ENCODE measurements at places on chromosomes 13 and 19.

DNA sequence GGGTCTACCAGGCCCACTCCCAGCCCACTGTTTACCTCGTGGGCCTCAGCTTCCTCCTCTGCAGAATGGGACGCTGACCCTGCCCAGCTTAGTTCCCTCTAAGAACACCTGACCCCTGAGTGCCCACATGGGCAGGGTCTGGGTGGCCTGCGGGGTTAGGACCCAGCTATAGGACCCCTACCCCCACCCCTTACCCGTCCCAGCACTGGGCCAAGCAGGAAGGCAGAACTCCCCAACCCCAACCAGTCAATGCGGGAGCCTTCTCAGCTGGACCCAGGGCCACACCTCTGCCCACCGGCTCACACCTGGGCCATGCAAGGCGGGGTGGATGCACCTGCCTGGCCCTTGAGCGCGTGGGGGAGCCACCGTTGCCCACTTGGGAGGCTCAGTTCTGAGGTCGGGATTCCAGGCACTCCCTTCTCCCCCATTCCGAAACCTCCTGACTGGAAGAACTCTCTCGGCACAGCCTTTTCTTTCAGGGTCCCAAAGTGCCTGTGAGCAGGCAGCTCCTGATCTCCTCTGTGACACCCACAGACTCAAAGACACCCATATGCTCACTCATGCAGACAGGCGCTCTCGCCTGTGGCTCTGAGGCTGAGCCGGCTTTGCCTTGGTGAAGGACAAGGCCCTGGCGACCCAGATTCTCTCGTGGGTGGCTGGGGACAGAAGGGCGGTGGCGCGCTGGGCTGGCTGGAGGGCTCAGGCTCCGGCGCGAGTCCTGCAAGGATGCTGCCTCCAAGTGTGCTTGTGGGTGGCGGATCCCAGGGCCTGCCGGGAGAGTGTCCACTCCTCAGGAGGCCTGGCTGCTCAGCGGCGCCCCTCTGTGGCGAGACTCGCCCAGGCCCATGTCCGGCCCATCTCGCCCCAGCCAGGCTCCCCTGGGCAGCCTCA, 27.9 kb upstream of the PARP4 start:
- DNase-seq, result no peak

DNA sequence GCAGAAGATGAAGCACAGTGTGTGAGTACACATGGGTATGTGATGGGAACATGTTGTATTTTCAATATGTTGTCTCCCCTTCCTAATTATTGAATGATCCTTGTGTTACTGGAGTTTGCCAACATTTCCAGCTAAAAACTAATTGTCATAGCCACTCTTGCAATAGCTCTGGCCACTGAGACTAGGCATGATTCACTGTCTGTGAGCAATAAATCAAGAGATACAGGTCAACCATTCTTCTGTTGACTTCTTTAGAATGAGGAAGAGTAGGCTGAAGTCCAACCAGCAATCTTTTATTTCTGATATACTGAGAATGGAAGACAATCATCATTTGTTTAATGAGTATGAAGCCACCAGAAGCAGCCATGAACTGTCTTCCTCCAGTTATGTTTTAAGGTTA, 413.9 kb downstream of the SLITRK5 start:
- no peak for DNase-seq

GRCh38 chr13:57946361-57946760, 314.8 kb downstream of the PCDH17 start:
- no peak for DNase-seq

GRCh38 chr13:49220036-49220855, at the start of gene MLNR:
Gene MLNR (plus strand): TSS chr13:49220338. CDS start chr13:49220338, 0 bp downstream.
- DNase-seq, result no peak

- no peak for DNase-seq
Observed at GRCh38 chr19:3546119-3546518, 7.1 kb downstream of the TEKTIP1 start.

- DNase-seq, result no peak
Observed at GRCh38 chr13:80605011-80605410, 264.1 kb upstream of the SPRY2 start.

DNA sequence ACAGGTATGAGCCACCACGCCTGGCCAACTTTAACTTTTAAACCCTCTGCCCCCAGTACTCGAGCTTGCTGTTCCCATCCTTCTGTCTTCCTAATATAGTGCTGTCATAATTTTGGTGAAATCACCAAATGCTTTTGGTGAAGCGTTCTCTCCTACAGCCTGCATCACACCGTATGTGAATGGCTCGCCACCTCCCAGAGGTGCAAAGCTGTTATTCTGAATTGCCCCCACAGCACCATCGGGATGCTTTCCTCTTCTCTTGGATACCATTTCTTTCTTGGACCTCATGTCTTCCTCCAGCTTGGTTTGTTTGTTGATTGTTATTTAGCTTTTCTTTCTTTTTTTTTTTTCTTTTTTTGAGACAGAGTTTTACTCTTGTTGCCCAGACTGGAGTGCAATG, 53.0 kb upstream of the XPO4 start:
- DNase-seq, result no peak

DNA sequence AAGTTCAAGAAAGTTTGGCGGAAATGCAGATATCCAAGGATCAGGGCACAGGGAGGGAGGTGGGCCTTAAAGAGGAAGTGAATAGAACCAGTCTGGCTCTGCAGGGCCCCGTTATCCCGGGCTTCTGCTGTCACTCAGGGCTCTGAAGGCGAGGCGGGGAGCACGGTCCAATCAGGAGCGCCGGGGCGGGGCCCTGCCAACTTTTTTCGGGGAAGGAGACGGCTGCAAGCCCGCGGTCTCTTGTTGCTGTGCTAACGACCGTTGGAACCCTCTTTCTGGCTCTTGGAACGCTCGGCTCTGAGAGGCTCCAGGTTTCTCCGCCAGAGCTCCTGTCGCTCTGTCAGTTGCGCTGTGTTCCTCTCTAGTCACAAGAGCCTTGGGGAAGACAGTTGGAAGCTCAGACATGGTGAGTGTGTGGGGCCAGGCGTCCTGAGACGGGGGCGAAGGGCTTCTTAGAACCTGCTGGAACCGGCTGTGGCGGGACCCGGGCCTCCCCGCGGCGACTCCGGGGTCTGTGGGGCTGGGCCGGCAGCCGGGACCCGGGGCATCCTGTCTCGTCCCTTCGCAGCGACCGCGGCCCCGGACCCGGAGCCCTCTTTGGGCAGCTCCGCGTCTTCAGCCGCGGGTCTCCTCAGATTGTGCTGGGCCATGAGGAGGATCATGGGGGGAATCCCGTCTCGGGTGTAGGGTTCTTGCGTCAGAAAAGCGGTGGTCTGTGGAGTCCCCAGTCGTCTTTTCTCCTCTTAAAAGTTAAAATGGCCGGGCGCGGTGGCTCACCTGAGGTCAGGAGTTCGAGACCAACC, 27.7 kb downstream of the ZNF844 start:
- DNase-seq, result no peak

DNA sequence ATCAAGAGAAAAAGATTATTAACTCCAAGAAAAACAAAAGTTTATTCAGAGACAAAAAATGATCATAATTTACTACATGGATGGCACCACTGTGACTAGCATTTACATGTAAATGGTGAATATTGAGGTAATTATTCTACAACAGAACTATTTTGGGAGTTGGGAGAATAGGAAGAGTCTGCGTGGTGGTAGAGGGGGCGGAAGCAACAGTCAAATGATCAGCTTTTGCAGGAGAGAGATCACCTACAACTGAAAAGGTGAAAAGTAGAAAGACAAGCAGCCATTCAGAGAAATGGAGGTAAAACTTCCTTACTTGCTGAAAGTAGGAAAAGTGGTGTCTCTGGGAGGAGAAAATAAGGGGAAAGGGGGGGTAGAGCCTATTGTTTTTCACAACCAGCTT, 62.8 kb upstream of the SACS start:
- no peak for DNase-seq

DNA sequence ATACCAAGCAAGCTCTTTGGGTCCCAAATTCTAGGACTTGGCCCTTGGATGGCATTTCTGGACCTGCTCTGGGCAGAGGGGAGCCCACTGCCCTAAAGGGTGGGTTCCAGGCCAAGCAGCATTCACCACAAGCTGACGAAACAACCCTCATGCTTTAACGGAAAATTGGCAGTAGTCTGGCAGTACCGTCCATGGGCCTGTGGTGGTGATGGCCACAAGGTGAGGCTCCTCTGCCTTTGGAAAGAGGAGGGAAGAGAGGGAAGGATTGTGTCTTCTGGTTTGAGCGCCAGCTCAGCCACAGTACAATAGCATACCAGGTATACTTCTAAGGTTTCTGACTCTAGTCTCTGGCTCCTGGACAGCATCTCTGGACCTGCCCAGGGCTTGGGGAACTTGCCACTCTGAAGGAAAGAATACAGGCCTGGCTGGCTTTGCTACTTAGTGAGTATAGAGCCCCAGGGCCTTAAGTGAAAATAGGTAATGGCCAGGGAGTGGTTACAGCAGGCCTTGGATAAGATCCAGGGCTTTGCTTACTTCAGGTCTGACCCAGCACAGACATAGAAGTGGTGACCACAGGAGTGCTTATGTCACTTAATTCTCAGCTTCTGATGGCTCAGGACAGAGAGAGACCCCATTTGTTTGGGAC, 595.5 kb downstream of the LMO7 start:
- DNase-seq, result no peak

- no peak for DNase-seq
Observed at GRCh38 chr19:31354316-31354715, 5.1 kb upstream of the TSHZ3 start.

DNA sequence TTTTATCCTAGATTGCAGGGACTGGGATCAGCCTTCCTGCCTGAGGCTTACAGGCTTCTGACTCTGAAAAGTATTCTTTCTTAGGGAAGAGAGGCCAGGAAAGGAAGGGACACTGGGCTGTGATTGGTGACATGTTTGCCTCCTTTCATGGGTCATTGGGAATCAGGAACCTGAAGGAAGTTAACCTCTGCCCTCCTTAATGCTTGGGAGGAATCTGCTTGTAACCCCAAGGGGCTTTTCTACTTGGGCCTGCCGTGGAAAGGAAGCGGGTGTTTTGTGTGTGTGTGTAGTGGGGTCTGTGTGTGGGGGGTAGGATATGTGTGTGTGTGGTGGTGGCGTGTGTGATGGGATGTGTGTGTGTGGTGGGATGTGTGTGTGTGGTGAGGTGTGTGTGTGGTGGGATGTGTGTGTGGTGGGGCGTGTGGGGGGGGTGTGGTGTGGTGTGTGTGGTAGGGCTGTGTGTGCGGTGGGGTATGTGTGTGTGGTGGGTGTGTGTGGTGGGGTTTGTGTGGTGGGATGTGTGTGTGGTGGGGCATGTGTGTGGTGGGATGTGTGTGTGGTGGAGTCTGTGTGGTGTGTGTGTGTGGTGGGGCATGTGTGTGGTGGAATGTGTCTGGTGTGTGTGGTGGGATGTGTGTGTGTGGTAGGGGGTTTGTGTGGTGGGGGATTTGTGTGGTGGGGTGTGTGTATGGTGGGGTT, 41.3 kb upstream of the NPAS1 start:
- no peak for DNase-seq

GRCh38 chr13:28753208-28753892, 34.6 kb upstream of the SLC46A3 start:
- DNase-seq, result peak; percentile 48

- DNase-seq, result no peak
Observed at GRCh38 chr13:43572656-43573360, 214.0 kb downstream of the ENOX1 start.

GRCh38 chr13:111632906-111633305, 312.5 kb downstream of the TEX29 start:
- DNase-seq, result no peak

- DNase-seq, result no peak
Observed at GRCh38 chr13:52451135-52451804, 836 bp upstream of the VPS36 start.

GRCh38 chr13:82330499-82330898, 1551.8 kb downstream of the SLITRK1 start:
- no peak for DNase-seq

- no peak for DNase-seq
Observed at GRCh38 chr19:51687791-51688670, 5.1 kb upstream of the SPACA6 start.

- DNase-seq, result no peak
Observed at GRCh38 chr13:46736541-46737310, 60.2 kb downstream of the ESD start.

- DNase-seq, result no peak
Observed at GRCh38 chr13:113979791-113980471, 6.1 kb upstream of the C13orf46 start.

DNA sequence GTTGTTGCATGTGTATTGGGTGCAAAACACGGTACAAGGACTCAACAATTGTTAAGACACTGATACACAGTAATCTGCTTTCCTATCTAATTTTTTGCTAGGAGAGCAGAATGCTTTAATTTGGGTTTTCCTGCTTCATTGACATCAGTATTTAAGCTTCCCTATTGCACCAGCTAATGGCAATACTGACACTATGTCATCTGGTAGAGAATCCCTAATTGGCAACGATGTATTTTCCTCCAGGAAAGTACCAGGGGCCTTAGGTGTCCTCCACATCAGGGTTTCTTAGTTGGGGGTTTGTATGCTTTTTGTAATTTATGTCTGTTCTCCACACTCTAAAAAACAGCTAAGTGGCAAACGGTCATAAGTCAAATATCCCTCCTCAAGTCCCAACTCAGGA, 76.5 kb upstream of the FRY start:
- no peak for DNase-seq

Measured in NCI-H1048 (cell line).